Stimulated activated CD8-positive, alpha-beta memory T cell treated with anti-CD3 and anti-CD28 coated beads, Interleukin-4, amount 100 ng/mL, for 1 hour (primary cell): ENCODE measurements at places on chromosomes 5 and 9.

- DNase-seq, result no peak
Measured at GRCh38 chr5:67353500-67354450, 157.2 kb upstream of the CD180 start.

GRCh38 chr5:40381676-40382363 is 297.9 kb upstream of the PTGER4 start:
- no peak for DNase-seq

DNA sequence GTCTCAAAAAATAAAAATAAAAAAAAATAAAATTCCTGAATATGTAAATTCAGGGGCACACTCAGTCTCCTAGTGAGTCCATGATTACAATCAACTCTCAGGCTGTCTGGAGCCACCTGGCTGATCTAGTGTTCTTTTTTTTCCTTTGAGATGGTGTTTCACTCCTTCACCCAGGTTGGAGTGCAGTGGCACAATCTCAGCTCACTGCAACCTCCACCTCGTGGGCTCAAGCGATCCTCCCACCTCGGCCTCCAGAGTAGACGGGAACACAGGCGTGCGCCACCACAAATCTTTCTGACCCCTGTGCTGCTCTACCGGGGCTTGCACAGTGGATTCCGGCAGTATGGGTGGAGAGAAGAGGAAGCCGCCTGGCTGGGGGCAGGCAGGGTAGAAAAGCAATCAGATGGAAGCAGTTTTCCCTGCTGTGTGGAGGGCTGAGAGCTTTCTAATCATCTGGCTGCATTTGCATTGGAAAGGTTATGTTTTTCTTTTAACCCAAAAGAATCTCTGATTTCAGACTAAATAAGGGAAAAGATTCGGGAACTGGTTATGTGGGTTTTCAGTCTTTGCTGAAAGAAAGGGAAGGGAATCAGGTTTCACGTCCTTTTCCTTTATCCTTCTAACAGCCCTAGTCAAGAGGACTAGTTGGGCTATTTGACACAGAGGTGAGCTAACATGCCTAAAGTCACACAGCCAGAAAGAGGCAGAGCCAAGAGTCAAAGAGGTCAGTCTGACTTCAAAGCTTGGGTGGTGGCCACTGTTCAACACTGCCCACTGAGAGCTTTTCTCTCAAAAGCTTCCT is 26.3 kb upstream of the CORO2A start:
- no peak for DNase-seq

DNA sequence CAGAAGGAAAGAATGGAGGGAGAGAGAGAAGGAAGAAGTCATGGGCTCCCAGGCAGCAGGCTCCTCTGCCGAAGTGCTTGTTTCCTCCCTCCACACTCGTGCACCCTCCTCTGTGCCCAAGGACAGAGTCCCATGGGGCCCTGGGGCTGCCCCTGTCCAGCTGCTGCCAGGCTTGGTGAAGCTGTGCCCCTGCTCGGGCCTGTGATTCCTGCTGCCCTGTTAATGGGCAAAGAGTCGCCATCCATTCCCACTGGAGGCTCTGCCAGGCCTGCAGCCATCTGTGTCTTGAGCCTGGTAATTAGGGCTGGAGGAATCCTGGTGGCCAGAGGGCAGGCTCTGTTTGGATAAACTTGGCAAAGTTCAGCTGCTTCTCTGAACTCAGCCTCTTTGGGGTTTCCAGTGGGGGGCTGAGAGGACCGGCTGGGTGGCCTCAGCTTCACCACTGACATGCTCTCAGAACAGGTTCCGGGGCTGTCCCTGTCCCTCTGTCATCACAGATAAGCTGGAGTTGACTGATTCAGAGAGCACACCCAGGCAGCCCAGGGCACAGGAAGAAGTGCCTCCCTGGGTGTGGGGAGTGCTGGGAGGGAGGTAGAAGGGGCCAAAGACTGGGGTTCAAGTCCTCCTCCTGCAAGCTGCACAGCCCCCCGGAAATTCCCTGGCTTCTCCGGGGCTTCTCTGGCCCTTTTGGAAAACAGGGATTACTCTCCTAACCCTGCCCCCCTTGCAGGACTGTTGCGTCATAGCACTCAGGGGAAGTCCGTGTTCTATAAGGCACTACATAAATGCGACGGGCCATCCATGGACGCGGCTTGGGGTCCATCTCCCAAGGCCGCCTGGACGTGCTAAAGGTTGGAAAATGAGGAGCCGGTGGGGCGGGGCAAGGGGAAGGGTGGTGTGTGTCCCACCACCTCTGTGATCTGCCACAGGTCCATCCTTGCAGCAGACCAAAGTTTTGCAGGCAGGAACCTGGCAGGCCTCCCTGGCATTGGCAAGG is 154.8 kb downstream of the PAX5 start:
- no peak for DNase-seq

DNA sequence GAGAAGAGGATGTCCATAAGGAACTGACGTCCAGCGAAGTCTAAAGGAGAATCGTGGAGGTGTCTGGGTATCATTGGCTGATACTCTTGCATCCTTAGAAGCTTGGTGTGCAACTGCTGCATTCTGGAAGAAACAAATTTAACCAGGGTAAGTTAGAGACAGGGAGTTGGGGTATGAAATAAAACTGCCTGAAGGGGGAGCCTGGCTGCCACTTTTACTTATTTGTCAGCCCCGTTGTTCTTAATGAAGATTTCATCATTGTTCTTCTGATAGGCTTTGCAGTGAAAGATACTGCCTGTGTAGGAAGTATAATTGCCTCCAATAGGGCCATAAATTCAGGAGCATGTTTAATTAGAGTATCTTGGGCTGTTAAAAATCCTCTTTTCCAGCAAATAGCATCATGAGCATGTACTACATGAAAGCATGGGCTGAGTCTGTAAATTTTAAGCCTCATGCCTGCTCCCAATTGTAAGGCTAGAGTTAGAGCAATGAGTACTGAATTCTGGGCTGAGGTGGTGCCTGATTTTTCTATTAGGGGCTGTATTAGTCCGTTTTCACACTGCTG is 1264.5 kb upstream of the ACO1 start:
- DNase-seq, result no peak

DNA sequence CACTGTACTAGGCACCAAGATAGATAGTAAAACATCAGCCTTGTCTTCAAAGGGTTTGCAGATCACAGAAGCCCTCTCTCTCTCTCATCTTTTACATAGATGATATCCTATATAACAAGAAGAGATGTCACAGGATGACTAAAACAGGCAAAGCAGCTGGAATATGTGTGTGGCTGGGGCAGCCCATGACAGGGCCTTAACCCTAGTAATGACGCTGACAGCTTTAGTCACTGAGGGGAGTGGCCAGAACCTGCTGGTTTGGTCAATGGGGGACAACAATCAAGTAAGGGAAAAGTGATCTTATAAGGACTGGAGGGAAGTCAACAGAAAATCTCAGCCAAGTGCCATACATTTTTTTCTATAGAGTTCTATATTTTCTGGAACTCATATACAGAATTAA is 41.9 kb upstream of the RIC1 start:
- DNase-seq, result no peak

GRCh38 chr5:120035181-120035580 is 405.8 kb downstream of the FAM170A start:
- DNase-seq, result no peak

- no peak for DNase-seq
Measured at GRCh38 chr5:86427158-86427557, 190.6 kb upstream of the COX7C start.

DNA sequence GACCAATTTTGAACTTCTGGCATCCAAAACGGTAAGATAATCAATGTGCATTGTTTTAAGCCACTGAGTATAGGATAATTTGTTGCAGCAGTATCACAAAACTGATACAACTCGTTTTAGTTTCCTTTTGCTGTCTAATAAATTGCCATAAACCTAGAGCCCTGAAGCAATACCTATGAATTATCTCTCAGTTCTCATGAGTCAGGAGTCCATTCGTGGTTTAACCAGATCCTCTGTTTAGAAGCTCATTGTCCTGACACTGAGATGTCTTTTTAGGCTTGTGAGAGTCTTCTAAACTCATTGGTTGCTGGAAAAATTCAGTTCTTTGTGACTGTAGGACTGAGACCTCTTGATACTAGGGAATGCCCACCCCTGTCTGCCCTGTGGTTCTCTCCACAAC is 262.9 kb downstream of the SEMA5A start:
- DNase-seq, result no peak

- DNase-seq, result no peak
Measured at GRCh38 chr5:139650689-139651042, 2.5 kb downstream of the CXXC5 start.

GRCh38 chr5:138843316-138844124 is 31.6 kb downstream of the LRRTM2 start:
- no peak for DNase-seq

GRCh38 chr9:108213511-108213910 is 642.3 kb downstream of the ACTL7B start:
- no peak for DNase-seq

DNA sequence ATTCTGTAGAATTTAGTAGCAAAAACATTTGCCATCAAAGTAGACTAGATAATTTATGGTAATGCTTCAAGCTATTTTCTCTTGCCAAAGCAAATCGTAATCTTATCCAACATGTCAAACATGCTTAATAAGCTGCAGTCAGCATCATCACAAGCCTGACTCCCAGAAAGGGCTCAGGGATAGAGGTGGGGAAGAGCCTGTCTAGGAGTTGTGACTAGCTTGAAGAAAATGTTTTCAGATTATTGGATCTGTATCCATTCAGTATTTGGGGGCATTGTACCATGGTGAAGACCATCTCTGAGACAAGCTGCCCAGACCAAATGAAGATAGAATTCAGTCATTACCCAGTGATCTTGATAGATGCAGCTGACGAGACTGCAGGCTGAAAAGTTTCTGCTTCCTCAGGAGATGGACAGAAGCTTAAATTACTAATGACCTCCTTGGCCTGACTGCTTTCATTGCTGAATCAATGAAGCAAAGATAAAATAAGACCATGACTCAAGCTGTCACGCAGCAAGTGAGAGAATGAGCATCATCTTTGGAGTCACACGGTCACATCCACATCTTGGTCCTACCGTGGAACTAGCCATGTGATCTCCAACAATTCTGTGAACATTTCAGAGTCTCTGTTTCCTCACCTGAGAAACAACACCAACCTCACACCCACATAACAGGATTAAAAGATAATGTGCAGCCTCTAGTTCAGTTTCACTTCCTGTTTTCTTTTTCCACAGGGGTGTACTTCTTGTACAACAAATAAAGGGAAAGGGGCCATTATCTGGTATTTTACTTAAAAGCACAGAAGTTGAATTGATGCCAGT is 9.4 kb downstream of the ERAP2 start:
- no peak for DNase-seq

- DNase-seq, result no peak
Measured at GRCh38 chr5:174378121-174378874, 332.8 kb downstream of the NSG2 start.

GRCh38 chr9:120481248-120481647 is 98.7 kb downstream of the CDK5RAP2 start:
- no peak for DNase-seq

DNA sequence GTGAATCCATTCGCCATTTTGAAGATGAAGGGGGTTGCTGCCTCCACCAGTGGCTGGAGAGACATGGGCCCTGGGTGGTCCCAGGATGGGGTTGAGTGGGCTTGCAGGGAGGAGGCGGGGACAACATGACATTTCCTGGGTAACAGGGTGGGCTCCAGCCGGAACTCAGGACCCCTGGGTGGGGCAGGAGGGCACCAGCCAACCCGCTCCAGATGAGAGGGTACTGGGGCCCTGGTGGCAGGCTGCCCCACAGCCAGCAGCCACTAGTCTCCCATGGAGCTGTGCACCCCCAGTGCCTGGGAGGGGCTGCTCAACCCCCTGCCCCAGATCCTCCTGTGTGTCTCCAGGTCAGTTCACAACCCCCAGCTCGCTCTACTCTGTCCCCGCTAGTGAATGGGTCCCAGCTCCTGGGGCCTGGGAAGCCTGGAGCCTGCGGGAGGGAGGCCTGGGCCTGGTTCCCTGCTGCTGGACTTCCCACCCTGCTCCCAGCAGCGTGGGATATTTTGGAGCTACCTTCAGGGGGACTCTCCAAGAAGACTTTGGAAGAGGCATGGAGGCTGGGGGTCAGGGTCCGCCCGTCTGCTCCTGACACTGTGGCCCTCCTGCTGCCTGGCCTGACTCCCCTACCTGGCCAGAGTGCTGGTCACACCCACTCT is 55.9 kb downstream of the AHRR start:
- DNase-seq, result no peak

DNA sequence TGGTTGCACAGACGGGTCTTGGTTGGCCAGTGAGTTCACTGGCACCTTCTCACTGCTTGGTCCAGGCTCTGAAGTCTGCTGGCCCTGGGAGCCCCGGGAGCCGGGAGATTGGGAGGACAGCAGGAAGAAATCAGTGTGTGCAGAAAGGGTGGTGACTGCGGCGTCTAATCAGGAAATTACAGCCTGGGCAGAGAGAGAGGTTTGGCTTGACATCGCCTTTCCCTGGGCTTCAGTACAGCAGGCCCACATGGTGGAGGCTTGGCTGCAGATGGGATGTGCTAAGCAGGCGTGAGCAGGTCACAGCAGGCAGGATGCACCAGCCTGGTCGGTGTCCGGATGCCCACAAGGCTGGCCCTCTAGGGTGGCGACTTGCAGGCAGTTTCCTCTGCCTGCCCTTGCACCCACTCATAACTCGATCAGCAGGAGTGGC is 17.2 kb downstream of the PITX1 start:
- DNase-seq, result no peak

DNA sequence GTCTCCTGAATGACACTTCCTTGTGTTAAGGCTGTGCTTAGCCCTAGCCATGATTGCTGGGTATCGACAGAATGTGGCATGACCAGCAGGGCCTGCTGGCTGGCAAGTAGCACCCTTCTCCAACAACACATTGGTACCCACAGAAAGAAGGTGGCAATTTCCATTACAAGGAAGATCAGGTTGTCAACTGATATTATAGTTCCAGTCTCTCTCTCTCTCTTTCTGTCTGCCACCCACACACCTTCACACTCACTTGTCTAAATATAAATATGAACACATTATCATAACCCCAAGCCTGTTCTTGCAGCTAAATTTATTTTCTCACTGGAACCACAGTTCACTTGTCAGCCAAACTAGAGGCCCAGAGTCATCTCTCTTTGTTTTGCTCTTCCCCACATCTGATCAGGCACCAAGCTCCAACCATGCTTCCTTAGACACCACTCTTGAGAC is 408.1 kb upstream of the PIK3R1 start:
- DNase-seq, result no peak

DNA sequence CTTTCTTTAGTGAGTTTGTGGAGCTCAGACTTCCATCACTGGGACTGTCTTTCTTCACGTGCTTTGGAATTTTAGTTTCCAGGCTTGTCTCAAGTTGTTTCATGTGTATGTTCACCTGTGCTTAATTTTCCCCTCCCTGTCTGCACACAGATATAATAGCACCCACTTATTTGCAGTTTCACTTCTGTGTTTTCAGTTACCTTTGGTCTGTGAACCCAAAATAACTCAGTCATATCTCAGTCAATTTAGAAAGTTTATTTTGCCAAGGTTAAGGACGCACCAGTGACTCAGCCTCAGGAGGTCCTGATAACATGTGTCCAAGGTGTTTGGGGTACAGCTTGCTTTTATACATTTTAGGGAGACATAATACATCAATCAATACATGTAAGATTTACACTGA is 330.4 kb downstream of the ICE1 start:
- DNase-seq, result no peak

- no peak for DNase-seq
Measured at GRCh38 chr9:69174616-69175463, 763 bp downstream of the TJP2 start.
